ENCODE measurements at places on chromosomes 7 and 10. TPM values are rescaled to one million over a fixed set of nuclear protein-coding genes. Genes with fewer than 3 reads are reported as not detected.

The INTS1 gene
- total RNA-seq: 97.5 TPM

The ENKUR gene
- not detected for total RNA-seq

The RBM48 gene
- total RNA-seq: 11.7 TPM

The CRHR2 gene
- 0.34 TPM for total RNA-seq

The SMO gene
- total RNA-seq: 12.5 TPM

The MYL10 gene
- total RNA-seq: not detected

The KIAA1217 gene
- total RNA-seq: 108 TPM

The WEE2 gene
- not detected for total RNA-seq

The AHR gene
- 368 TPM for total RNA-seq

The EN2 gene
- not detected for total RNA-seq

The DDIT4 gene
- 525 TPM for total RNA-seq

The PIP gene
- total RNA-seq: not detected

The PHTF2 gene
- 22.0 TPM for total RNA-seq
